ENCODE measurements at places on chromosomes 6 and 20.

DNA sequence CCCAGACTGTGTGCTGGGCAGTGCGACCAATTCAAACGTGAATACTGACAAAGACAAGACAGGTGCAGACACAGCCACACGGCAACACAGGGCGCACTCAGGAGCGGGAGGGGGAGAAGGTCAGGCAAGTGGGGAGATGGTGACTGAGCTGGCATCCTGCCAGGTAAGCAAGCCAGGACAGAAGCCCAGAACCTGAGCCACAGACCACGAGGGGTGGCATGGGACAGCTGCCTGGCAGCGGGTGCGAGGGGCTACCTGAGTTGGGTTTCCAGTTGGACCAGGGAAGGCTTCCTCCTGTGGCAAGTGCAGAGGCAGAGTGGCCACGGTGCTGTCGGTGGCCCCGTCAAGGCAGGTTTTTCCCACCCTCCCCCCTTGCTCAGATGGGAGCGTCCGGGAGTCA lies 215.2 kb upstream of the ARID1B start:
- DNase-seq: no peak

GRCh38 chr20:61803915-61804751 lies 261.5 kb downstream of the TAF4 start:
- no peak for DNase-seq

DNA sequence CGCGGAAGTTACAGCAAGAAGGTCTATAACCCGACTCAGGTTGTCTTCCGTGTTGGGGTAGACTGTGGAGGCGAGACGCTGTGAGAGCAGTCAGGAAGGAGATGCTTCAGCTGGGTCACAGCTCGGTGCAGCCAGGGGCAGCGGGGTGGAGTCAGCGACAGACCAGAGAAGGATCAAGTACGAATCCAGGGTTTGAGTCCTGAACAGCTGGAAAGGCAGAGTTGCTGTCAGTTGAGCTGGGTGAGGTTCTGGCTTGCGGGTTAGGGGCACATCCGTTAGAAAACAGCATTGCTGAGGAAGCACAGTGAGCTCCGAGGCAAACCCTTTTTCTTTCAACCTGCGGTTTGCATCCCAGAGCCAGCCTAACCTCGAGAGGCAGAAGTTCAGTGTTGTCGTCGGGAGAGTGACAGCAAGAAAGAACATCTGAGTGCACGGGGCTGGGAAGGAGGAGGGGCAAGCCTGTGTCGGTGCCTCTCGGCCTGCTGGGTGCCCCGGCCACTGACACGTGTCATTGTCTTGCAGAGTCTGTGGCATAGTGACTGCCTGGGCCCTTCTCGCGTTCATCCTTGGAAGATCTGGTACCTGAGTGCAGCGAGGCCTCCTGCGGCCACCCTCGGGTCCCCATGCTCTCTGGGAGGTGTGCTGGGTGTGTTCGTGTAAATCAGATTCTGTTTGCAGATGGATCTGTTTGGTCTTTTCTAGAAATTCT lies 20.0 kb downstream of the PNLDC1 start:
- DNase-seq: no peak

DNA sequence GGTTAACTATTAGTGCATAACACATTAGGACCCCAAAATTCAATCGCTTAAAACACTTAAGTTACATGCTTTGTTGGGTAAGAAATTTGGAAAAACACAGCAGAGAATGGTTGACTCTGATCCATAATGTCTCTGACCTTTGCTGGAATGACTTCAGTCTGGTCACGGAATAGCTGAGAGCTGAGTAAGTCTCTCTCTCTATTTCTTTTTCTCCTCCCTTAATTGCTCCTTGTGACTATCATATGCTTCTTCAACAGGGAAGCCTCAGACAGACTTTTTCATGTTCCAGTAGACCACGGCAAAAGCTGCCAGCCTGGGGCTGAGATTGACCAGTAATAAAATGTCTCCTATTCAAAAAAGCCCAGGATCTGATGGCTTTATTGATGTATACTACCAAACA lies 4.8 kb downstream of the OR12D1 start:
- DNase-seq: no peak

DNA sequence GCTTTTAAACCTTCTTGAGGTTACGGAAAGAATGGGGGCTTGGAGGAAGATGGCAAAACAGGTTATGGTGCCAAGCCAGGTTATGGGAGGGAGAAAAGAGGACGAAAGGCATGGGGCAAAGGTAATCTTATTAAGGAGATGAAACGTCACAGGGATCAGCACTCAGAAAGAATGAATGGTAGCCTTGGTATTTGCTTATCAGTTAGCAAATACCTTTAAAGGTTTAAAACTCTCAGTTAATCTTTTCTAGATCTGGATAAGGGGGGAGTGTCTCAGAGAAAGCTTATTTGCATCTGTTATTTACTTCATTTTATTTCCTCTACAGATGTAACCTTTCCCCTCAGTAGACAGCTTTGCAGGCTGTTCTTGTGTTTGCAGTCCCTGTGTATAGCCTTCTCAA lies 55.5 kb upstream of the EEF1E1 start:
- no peak for DNase-seq

DNA sequence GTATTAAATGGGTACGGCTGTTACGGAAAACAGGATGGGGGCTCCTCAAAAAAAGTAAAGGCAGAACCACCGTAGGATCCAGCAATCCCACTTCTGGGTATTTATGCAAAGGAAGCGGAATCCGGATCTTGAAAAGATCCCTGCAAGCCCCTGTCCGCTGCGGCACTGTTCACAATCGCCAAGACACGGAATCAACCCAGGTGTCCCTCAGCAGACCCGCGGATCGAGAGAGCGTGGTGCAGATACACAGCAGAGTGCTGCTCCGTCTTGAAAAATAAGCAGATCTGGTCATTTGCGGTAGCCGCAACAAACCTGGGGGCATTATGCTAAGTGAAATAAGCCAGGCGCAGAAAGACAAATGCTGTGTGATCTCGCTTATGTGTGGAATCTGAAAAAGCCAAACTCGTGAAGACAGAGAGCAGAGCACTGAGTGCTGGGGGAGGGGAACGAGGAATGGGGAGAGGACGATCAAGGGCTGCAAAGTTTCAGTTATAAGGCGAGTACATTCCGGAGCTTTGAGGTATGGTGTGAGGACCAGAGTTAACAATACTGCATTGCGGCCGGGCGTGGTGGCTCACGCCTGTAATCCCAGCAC lies 41.3 kb downstream of the NTSR1 start:
- no peak for DNase-seq

DNA sequence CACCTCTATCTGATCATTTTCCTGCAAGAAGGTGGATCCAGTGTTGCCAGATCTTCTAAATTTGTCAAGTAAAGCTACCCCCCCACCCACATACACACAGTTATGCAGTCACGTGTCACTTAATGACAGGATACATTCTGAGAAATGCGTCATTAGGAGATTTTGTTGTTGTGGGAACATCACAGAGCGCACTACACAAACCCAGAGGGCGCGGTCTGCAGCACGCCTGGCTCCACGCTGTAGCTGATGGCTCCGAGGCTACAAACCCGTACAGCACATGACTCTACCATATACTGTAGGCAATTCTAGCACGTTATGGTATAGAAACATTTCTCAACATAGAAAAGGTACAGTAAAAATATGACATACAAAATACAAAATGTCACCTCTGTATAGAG lies 126.9 kb downstream of the SYCP2 start:
- no peak for DNase-seq

DNA sequence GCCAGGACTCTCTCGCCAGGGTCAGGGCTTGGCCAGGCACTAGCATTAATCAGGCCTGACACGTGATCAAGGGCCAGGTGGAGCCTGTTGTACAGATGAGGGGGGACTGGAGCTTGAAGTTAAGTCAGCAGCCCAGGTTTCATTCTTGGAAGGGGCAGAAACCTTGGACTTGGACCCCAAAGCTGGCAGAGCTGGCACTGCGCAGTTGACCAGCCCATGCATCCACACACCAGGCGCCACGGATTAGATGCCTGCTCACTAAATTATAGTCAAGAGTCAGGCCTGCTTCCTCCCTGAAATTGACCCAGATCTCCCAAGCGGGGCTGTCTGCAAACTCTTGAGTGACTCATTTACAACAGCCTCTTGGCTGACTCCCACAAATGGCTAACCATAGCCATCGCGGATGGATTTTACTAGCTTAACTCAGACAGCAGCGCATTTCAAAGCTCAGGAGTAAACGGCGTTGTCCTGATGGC lies 4.1 kb upstream of the TAF4 start:
- no peak for DNase-seq

DNA sequence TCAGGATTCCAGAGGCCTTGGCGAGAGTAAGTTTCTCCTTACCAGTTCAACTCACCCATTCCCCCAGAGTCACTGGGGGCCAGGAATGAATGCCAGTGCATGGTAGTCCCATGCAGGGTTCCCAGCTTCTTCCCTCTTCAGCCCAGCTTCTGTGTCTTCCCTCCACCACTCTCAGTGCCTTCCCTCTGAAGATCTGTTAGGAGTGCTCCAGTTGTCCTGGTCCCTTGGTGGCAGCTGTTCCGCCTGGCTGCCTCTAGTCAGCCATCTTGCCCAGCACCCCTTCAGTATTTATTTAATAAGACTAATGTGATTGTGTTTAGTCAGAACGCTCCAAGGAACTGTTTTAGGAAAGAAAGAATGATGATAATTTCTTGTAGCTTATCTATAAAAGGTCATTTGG lies 23.1 kb downstream of the FIG4 start:
- DNase-seq: no peak

DNA sequence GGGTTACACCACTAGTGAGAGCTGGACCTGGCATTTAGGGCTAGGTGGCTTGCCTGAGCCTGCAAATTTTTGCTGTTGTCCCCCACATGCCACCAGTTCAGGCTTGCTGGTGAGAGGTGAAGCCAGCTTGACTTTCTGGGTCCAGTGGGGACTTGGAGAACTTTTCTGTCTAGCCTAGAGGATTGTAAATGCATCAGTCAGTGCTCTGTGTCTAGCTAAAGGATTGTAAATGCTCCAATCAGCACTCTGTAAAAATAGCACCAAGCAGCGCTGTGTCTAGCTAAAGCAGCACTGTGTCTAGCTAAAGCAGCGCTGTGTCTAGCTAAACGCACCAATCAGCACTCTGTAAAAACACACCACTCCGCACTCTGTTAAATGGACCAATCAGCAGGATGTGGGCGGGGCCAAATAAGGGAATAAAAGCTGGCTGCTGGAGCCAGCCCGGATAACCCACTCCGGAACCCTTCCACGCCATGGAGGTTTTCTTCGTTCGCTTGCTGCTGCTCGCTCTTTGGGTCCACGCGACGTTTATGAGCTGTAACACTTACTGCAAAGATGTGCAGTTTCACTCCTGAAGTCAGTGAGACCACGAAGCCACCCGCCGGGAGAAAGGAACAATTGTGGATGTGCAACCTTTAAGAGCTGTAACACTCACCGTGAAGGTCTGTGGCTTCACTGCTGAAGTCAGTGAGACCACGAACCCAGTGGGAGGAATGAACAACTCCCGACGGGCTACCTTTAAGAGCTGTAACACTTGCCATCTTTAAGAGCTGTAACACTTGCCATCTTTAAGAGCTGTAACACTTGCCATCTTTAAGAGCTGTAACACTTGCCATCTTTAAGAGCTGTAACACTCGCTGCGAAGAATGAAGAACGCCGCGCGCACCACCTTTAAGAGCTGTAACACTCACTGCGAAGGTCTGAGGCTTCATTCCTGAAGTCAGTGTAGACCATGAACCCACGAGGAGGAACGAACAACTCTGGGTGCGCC lies 27.3 kb downstream of the GMPR start:
- no peak for DNase-seq

- no peak for DNase-seq
These were observed 566.5 kb upstream of the IRAK1BP1 start for GRCh38 chr6:78300885-78301284.

GRCh38 chr6:167470101-167470835 lies 145.4 kb downstream of the TTLL2 start:
- DNase-seq: no peak

- no peak for DNase-seq
These were observed 995.9 kb upstream of the ADGRB3 start for GRCh38 chr6:67639161-67639560.

GRCh38 chr6:37099442-37099841 lies 70.5 kb upstream of the PIM1 start:
- no peak for DNase-seq

DNA sequence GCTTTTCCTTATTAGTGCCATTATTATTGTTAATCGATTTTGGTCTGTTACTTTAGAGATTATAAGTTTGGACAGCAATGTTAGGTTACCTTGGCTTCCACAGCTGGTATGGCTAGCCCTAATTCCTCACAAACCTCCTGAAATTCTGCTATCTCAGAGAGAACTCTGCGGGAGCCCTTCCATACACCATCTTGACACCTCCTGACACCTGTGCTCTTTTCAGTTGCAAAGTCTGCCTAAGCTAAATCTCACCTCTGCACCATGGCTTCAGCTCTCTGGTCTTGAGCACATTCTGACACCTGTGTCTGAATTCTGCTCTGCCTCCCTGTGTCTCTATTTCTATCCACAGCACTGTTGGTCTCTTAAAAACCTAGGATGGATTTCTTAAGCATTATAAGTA lies 106.5 kb downstream of the DCDC2 start:
- no peak for DNase-seq

GRCh38 chr6:39908838-39909583 lies 25.3 kb downstream of the MOCS1 start:
- no peak for DNase-seq

GRCh38 chr6:125747589-125748405 lies 1.6 kb upstream of the HEY2 start:
- no peak for DNase-seq

- no peak for DNase-seq
These were observed 145.5 kb upstream of the RNF24 start for GRCh38 chr20:4160761-4161305.

- no peak for DNase-seq
These were observed 189.6 kb downstream of the ADAT2 start for GRCh38 chr6:143260857-143261256.

GRCh38 chr20:43043887-43044286 lies 145.8 kb downstream of the PTPRT start:
- DNase-seq: no peak

GRCh38 chr6:104563306-104563705 lies 296.4 kb downstream of the HACE1 start:
- no peak for DNase-seq

- DNase-seq: no peak
These were observed 52.6 kb downstream of the SMLR1 start for GRCh38 chr6:130879826-130880225.

- no peak for DNase-seq
These were observed 134.1 kb upstream of the C6orf118 start for GRCh38 chr6:165443462-165443861.
